Muscle of back (tissue), 13 donors: ENCODE measurements at places on chromosomes 6 and 20. TPM values are rescaled to one million over a fixed set of nuclear protein-coding genes. Genes with fewer than 3 reads are reported as not detected.

Gene SLC22A2
- polyA plus RNA-seq, result not detected

Gene MAS1
- polyA plus RNA-seq, result 0.38 TPM

Gene MYCT1
- 21.0 TPM for polyA plus RNA-seq

Gene NKX2-4
- polyA plus RNA-seq, result not detected

Gene LRRN4
- polyA plus RNA-seq, result 0.25 TPM

Gene MICB
- 1.0 TPM for polyA plus RNA-seq

Gene PBOV1
- polyA plus RNA-seq, result not detected

Gene NMBR
- polyA plus RNA-seq, result 0.20 TPM

Gene RTF2
- polyA plus RNA-seq, result 98.9 TPM

Gene FAM184A
- polyA plus RNA-seq, result 14.6 TPM

Gene MTHFD1L
- polyA plus RNA-seq, result 25.5 TPM

Gene MEP1A
- polyA plus RNA-seq, result not detected

Gene ARMH2
- polyA plus RNA-seq, result not detected

Gene ADGRB3
- polyA plus RNA-seq, result 0.98 TPM

Gene CLVS2
- 0.73 TPM for polyA plus RNA-seq

Gene ATP6V1G2
- 5.9 TPM for polyA plus RNA-seq

Gene GPSM3
- 7.4 TPM for polyA plus RNA-seq

Gene FILIP1
- 41.5 TPM for polyA plus RNA-seq

Gene FOXF2
- 0.21 TPM for polyA plus RNA-seq

Gene PRL
- 1.0 TPM for polyA plus RNA-seq

Gene COL11A2
- polyA plus RNA-seq, result 25.8 TPM

Gene SEL1L2
- not detected for polyA plus RNA-seq

Gene PRRT1
- 1.8 TPM for polyA plus RNA-seq

Gene SLC35D3
- polyA plus RNA-seq, result not detected

Gene JPH2
- polyA plus RNA-seq, result 44.7 TPM
